Kidney epithelial cell (primary cell): ENCODE measurements at places on chromosomes 1 and 21. TPM values are rescaled to one million over a fixed set of nuclear protein-coding genes. Genes with fewer than 3 reads are reported as not detected.

Gene APCS
- not detected in 2 replicates for total RNA-seq

Gene PRAMEF9
- total RNA-seq: not detected in 2 replicates

Gene METTL25B
- 13.0 and 13.6 TPM in 2 replicates for total RNA-seq

Gene LIN28A
- total RNA-seq: not detected in 2 replicates

Gene HCN3
- total RNA-seq: 2.8 and 3.8 TPM in 2 replicates

Gene ADGRL4
- 21.8 and 23.8 TPM in 2 replicates for total RNA-seq

Gene STIL
- 4.9 and 5.5 TPM in 2 replicates for total RNA-seq

Gene CADM3
- total RNA-seq: 0.04 TPM in 1 of 2 replicates, not detected in the other

Gene ADAR
- 121 and 149 TPM in 2 replicates for total RNA-seq

Gene OLFML2B
- 3.1 and 5.5 TPM in 2 replicates for total RNA-seq

Gene NGF
- total RNA-seq: 2.9 and 3.4 TPM in 2 replicates

Gene HJV
- not detected in 2 replicates for total RNA-seq

Gene NPPA
- total RNA-seq: not detected in 2 replicates
